Pons (tissue), 1 donor: ENCODE measurements at places on chromosomes 16 and 17.

- no peak for DNase-seq
Observed at GRCh38 chr17:45279898-45280297, 18.0 kb upstream of the SPATA32 start.

DNA sequence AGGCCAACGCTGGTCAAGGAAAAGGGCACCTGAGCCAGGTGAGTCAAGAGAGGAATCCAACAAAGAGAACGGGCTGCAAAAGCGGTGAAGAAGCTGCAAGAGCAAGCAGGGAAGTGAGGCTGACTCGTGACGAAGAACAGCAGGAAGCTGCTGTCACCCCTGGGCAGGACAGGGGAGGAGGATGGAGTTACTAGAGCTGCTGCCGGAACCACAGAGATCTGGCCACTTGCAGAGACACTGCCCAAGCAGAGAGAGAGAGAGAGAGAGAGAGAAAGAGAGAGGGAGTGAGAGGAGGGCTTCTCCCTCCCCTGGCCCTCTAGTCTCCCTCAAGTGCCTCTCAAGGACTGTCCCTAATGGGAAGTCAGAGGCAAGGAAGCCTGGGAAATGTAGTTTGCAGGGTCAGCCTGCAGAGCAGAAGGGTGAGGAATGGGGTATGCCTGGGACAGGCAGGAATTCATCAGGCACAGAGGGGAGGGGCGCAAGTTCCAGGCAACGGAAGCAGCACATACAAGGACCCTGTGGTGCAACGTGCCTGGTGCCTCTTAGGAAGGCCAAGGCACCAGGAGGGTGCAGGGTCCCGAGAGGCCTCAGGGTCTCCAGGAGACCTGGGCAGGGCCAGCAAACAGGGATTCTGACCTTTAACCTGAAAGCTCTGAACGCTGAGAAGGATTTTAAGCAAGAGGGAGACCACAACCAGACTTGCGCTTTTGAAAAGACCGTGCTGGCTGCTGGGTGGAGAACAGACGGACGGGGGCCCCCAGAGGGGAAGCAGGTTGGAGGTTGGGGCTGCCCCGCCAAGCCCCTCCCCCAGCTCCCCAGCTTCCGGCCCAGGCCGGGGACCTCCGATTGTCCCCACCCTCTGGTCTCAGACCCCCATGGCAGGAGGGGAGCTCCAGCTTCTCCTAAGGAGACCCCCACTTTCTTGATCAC, 45.8 kb upstream of the CIBAR2 start:
- no peak for DNase-seq

GRCh38 chr17:58413684-58414083, 3.6 kb downstream of the RNF43 start:
- DNase-seq, result no peak

- no peak for DNase-seq
Observed at GRCh38 chr17:70454908-70455307, 285.6 kb downstream of the KCNJ2 start.

DNA sequence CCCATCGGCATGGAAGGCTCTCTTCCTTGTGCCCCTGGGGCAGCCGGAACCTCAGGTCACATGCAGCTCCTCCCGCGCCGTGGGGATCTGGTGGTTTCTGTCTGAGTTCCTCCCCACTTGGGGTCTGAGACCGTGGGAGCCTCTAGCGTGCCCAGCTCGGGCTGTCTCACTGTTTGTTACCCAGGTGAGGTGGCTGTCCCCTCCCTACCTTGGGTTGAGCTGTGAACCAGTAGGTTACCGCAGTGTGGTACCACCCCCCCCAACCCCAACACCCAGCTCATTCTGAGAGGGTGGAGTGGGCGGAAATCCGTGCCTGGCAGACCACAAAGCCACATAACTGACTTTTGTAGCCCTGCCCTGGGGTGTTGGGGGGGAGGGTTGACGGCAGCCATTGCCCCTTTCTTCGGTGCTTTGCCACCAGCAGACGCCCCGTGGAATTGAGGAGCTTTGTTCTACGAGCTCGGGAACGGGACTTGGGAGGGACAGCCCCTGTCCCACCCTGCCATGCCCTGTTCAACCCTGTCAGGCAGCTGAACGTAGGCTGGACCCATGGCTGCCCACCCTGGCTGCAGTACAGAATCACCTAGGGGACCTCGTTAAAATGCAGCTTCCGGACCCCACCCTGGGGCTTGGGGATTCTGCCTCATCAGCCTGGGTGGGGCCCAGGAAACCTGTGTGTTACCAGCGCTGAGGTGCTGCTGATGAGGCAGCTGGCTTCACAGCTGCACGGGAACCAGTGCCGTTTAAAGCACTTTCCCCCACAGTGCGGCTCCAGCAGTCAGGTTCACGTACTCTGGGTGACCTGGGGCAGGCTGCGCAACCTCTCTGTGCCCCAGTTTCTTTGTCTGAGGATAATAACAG, 18.5 kb downstream of the RAP1GAP2 start:
- no peak for DNase-seq

DNA sequence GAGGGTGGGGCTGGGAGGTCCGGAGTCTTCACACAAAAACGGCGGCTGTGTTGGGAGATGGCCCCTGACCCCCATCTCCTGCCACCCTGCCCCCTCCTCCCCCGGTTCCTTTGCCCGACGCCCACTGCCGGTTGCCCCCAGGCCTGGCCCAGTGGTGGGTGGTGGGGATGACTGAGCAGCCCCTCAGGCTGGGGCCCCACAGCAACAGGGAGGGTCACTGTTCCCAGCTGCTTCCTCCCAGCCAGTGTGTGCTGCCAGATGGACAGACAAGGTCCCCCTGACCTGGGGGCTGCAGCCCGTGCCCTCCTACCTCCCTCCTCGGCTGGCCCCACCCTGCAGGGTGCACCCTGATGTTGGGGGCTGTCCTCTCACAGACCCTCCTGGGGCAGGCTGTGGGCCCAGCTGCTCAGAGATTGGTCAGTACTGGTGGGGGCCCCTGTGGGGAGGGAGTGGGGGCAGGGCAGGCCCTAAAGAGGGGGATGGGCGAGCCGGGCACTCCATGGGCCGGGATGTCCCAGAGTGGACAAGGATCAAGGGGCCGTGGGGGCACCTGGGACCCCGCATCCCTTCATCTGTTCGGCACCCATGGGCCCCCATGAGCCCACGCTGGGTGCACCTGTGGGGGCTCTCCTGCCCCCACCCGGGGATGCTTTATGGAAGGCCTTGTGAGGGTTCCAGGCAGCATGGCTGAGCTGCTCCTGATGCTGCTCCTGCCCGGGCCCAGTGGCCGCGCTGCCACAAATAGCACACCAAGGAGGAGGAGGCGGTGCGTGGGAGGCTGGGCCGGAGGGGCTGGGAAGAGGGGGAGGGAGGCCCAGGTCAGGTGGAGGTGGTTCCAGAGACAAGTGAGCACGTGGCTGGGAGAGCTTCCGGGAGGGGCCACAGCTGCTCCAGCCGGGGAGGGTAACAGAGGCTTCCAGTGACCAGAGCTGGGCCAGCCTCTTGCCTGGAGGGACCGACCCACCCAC, 5.1 kb downstream of the C1QTNF8 start:
- no peak for DNase-seq

DNA sequence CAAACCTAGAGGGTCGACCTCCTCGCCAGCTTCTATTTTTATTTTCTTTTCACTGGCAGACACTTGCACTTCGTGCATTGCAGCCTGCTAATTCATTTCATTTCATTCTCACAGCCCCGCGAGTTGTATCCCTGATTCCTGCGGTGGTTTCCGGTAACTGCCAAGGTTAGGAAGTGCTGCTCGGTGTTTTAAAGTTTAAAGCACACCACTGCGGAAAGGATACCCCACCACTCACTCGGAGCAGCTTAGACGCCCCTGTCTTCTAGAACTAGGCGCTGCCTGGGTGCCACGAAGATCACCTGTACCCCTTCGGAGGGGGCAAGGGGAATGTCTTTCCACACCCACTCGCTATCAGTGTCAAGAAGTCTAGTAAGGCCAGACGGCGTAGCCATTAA, 509 bp downstream of the CNEP1R1 start:
- no peak for DNase-seq

DNA sequence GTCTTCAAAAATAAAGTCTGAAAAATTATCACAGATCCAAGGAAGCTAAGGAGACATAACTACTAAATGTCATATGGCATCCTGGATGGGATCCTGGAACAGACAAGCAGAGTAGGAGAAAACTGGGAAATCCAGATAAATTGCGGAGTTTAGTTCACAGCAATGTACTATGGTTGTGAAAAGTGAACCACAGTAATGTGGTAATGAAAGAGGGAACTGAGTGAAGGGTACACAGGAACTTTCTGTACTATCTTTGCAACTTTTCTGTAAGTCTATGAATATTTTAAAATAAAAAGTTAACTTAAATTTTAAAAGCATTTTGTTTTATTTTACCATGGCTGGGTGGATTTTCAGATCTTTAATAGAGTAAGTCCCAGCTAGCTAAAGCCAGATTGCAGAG, 16.3 kb downstream of the SLFN12L start:
- DNase-seq, result no peak
